Amygdala (tissue), 56 donors: ENCODE measurements at places on chromosomes 4 and X.

DNA sequence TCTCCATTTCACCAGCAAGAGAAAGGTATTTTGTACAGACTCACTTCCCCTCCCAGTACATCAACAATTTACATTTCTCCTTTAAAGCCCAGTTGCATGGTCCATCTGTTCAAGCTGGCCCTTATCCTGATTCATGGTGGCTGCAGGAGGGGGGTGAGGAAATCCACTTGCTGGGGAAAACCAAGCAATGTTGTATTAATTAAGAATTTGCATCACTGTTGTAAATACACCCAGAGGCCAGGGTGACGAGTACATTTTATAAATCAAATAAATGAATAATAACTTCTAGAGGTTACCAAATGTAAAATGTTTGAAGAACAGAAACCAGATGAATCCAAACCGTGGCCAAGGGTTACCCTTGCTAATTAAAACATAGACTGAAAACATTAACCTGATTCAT lies 395.9 kb upstream of the INTU start:
- no peak for DNase-seq

DNA sequence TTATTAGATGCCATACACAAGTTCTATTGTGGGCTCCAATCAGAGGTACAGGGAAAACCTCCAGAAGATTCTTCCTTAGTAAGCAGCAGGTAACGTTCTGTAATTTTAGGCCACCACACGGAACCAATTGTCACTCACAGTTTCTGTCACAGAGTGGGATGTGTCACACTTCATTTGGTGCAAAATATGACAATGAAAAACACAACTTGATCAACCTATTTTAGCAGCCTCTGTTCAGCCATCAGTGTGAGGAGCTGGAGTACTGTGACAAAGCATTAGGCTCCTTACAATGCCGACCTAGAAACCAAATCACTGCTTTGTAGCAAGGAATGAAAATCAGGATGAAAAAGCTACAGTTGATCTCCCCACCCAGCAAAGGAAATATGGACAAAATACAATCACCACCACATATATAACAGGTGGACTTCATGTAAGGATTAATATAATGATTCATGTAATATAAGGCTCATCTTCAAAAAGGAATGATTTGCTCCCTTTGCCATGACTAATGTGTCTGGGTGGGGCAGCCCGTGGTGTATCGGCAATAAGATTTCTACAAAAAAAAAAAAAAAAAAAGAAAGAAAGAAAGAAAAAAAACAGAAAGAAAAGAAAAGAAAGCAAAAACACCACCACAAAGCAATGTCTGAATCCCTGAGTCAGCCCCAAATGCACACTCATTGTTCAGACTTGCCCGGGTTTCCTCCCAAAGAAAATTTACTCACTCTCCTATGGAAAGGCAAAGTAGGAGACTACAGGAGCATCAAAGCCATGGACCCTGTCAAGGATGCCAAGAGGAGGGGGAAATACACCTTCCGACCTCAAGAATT lies 36.0 kb downstream of the SLC9A7 start:
- no peak for DNase-seq

GRCh38 chr4:125115476-125115875 lies 199.3 kb upstream of the FAT4 start:
- no peak for DNase-seq

- no peak for DNase-seq
Measured at GRCh38 chrX:13520936-13521335, 48.5 kb upstream of the EGFL6 start.

DNA sequence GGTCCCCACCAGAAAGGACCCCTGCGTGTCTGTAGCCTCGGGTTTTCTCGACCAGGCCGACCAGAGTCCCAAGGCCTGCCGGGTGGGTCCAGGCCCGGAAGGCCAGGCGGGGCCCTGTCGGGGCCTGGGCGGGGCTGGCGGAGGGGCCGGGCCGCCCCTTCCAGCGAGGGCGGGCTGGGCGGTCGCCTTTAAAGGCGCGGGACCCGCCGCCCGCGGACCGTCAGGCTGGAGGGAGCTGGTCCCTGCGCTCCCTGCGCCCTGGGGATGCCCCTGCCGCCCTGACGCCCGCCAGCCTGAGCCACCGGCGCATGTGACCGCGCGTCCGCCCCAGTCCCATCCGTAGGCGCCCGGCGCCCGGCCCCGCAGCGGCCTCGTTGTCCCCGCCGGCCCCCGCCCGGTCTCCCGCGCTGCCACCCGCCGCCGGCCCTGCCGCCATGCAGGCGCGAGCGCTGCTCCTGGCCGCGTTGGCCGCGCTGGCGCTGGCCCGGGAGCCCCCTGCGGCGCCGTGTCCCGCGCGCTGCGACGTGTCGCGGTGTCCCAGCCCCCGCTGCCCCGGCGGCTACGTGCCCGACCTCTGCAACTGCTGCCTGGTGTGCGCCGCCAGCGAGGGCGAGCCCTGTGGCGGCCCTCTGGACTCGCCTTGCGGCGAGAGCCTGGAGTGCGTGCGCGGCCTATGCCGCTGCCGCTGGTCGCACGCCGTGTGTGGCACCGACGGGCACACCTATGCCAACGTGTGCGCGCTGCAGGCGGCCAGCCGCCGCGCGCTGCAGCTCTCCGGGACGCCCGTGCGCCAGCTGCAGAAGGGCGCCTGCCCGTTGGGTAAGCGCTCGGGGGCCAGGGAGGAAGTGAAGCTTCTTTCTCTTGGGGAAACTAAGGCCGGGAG lies at the start of gene HTRA3:
TSS of gene HTRA3 (plus strand) at position 220 of the 883 bp plus-strand sequence. CDS start at position 435, 215 bp downstream.
- DNase-seq = no peak

DNA sequence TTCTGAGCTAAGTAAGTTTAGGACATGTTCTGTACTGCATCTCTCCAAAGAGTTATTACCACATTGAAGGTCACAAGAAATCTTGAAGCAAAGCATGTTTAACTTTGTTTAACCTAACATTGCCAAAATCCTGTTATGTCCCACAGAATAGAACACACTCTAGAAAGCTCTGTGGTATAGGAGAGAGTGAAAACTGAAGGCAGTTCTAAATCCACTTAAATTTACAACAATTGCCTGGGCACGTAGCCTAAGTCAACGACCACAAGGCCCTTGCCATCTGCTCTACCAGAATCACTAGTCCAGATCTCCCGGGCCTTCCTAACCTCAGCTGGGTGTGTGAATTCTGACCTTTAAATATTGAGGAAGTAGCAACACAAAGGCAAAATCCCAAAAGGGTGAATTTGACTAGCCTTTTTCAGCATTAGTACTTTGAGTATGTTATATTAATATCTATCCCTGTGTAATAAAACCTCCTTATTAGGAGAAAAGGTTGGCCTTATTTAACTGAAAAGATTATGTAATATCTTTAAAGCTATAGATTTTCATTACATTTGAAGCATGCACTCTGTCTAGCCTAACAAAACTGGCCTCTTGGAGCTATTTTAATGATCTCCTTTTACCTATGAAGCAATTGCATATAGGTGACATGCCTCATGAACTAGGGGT lies 4.5 kb upstream of the MAML3 start:
- no peak for DNase-seq

- DNase-seq = no peak
Measured at GRCh38 chrX:9420275-9421265, 44.3 kb upstream of the TBL1X start.

DNA sequence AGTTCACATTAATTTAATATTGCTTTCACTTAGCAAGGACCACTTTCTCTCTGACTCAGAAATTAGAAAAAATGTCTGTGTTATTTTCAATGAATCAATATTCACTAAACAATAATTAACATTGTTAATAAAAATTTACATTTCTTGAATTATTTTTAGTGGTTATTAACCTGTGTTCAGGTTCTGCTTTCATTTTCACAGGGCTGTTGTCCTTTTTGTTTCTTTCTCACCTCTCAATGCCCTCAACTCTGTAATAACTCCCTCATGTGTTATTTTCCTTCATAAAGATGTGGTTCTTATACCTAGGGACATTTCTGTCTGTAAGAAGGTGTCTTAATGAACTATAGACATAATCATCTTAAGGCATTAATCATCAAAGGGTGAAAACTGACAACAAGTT lies 43.1 kb upstream of the PRR27 start:
- no peak for DNase-seq

DNA sequence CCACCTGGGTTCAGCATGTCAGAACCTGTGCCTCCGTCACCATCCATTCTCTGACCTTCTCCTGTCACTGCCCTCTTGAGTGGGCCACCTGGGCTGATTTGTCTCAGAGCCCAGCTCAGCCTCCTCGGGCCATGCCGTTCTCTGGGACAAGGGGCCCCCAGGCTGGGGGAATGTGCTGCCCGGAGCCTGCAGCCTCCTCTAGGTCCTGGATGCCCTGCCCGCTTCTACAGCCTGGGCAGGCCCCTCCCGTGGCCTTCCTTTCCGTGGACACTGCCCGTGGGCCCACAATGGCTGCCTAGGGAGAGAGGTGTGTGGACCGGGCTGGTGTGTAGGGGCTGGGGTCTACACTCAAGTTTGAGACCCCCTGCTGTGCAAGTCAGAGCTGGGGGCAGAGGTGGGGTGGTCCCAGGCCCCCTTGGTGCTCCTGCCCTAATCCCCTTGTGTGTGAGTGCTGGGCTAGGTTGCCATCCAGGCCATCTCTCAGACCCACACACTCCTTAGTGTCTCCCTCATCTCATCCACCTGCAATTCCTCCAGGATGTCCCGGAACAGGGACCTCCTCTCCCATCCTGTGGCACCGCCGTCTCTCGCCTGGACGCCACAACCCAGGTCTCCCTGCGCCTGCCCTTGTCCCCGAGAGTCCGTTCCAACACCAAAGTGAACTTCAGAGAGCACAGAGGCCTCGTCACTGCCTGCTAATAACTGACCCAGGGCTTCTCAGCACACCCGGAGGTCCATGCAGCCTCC lies 12.4 kb downstream of the PSAPL1 start:
- no peak for DNase-seq
